ENCODE measurements at places on chromosomes 5 and 9.

GRCh38 chr9:96317335-96317980 is 15.5 kb upstream of the HSD17B3 start:
- DNase-seq: peak; percentile 79

GRCh38 chr5:96113170-96113939 is 151.7 kb upstream of the ELL2 start:
- DNase-seq: no peak

DNA sequence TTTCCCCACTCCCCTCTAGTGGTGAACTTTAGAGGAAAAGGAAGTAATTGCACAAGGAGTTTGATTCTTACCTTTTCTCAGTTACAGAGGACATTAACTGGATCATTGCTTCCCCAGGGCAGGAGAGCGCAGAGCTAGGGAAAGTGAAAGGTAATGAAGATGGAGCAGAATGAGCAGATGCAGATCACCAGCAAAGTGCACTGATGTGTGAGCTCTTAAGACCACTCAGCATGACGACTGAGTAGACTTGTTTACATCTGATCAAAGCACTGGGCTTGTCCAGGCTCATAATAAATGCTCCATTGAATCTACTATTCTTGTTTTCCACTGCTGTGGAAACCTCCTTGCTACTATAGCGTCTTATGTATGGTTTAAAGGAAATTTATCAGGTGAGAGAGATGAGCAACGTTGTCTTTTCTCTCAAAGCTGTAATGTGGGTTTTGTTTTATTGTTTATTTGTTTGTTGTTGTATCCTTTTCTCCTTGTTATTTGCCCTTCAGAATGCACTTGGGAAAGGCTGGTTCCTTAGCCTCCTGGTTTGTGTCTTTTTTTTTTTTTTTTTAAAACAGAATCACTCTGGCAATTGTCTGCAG is 25.3 kb downstream of the SLC22A5 start:
- DNase-seq: no peak

GRCh38 chr5:143395638-143396352 is 7.7 kb downstream of the NR3C1 start:
- no peak for DNase-seq

DNA sequence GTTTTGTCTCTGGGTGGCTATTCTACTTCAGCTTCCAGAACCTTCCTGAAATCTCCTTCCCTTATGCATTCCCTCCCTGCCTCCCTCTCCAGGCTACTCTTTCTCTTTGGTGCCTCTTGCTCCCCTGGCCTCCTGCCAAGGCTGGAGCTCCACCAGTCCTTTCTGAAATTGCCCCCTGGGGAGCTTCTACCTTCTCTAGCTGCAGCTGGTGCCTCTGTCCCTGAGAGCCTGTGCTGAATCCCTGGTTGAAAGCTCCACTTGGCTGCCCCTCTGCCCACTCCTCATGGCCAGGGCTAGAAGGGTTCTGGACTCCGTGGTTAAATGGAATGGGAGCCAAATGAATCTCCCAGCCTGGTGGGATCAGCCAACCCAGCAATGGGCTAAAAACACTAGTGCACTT is 80.1 kb downstream of the COL15A1 start:
- no peak for DNase-seq

- DNase-seq: no peak
Observed at GRCh38 chr9:93012963-93013855, 45.3 kb upstream of the SUSD3 start.

DNA sequence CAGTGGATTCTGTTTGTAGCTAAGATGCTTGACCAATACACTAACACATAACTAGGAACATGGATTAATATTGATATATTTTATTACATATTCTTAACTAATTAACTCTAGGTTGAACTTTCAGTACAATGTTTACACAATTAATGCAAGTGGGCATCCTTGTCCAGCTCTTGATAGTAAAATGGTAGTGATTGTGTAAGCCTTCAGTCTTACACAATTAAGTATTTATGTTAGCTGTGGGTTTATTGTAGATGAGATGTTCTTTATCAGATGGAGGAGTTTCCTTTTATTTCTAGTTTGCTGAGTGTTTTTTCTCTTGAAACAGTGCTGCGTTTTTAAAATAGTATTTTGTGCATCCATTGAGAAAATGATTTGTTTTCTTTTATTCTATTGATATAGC is 1210.8 kb downstream of the CDH12 start:
- DNase-seq: no peak

DNA sequence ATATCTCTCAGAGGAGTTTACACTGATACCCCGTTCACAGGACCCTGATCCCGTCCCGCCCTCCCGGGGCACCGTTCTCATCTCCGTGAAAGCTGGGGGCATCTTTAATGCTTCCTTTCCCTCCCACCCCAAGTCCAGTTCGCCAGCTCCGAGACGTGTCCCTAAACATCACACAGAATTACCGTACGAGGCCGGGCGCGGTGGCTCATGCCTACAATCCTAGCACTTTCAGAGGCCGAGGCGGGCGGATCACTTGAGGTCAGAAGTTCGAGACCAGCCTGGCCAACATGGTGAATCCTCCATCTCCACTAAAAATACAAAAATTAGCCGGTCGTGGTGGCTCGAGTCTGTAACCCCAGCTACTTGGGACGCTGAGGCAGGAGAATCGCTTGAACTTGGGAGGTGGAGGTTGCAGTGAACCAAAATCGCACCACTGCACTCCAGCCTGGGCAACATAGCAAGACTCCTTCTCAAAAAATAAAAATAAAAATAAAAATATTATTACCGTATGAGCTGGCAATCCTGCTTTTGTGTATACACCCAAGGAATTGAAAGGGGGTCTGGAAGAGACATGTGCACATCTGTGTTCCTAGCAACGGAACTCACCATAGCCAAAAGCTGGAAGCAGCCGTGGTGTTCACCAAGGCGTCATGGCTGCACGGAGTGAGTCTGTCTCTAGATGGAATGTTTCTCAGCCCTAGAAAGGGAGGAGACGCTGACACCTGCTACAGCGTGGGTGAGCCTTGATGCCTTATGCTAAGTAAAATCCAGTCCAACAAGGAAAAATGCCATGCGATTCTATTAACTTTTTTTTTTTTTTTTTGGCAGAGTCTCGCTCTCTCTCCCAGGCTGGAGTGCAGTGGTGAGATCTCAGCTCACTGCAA is 1.2 kb upstream of the ABO start:
- no peak for DNase-seq

DNA sequence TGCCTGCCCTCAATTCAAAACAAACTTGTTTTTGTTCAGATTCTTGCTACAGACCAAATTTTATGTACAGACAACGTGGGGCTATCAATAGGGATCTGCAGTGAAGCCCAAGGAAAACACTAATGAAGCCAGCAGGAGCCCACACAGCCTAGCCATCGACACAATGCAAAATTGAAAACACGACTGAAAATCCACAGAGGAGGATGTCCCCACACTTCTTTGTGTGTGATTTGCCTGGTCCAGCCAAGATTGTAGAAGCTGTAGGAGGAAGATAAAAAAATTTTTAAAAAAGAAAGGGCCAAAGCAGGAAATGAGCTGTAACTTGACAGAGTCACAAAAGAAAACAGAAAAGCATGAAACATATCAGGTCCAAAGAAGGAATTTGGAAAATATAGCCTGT is 34.8 kb downstream of the HTR4 start:
- DNase-seq: no peak

GRCh38 chr5:78433972-78434371 is 73.6 kb downstream of the SCAMP1 start:
- no peak for DNase-seq

- no peak for DNase-seq
Observed at GRCh38 chr5:138032028-138032571, 779 bp downstream of the FAM13B start.

DNA sequence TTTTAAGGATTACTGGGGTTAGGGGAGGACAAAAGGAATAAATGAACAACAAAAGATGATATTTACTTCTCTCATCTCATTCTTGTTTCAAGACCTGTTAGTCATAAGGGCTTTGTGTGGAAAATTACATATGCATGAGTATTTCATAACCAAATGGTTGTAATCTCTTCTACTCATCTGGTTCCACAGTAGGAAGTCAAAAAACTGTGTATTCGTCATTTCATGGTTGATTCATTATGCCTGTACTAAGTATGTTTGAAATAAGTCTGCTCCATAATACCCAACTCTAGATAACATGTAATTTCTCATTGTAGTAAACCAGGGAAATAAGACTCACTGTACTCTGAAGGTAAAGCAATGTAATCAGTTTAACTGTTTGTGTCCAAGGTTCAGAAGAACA is 212.9 kb downstream of the ARRDC3 start:
- peak; percentile 52 for DNase-seq

- DNase-seq: no peak
Observed at GRCh38 chr5:98791898-98792580, 18.6 kb downstream of the RGMB start.

DNA sequence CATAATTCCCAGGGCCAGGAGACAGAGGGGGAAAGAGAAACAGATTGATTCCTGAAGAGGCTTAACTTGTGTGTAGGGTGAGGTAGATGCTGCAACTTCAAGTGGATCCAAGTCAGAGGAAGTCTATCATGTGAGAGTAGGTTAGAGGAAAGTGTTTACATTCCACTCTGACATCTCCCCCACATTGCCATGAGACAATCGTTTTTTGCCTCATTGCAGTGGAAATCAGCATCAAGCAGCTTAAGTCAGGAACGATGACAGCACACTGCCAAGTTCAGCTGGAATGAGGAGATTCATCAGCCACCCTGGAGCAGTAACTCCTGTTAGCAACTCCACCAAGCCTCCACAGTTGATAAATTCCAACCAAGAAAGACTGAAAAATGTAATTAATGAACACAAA is 689.7 kb upstream of the MEF2C start:
- peak; percentile 44 for DNase-seq

DNA sequence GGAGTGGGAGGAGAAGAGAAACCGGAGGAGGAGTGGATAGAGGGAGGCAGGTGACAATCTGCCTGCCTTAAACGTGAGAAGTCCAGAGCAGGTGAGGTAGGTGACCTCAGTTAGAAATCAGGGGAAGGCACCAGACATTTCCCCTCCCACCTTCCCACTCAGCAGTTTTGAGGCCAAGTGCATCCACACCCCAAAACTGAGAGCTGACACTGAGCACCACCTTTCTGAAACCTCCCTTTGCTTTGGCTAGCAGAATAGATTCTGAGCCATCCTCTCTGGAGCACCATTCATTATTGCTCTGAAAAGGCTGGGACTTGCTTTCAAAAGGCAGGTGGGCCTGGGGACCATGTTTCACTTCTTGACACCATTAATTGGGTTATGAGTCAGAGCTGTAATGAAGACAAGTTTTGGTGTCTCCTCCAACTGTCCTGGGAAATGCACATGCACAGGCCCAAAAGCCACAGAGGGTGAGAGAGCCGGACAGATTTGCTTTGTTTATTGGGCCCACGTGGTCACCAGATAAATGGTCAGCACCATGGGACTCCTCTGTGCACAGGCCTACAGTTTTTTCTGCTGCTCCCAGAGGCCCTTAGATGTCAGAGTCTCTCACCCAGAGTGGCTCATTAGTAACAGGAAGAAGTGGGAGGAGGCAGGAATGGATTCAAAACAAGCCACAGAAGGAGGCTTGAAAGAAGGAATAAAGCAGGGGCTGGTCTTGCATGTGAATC is 314.7 kb downstream of the TLE1 start:
- peak; percentile 10 for DNase-seq

GRCh38 chr9:38478211-38478610 is 54.0 kb upstream of the IGFBPL1 start:
- no peak for DNase-seq

- DNase-seq: no peak
Observed at GRCh38 chr5:1660001-1660400, 136.2 kb upstream of the LPCAT1 start.

GRCh38 chr5:109275919-109276318 is 133.9 kb downstream of the PJA2 start:
- no peak for DNase-seq

- DNase-seq: no peak
Observed at GRCh38 chr5:148849461-148849860, 23.1 kb downstream of the ADRB2 start.

- no peak for DNase-seq
Observed at GRCh38 chr9:107284636-107285035, 1.6 kb downstream of the RAD23B start.

DNA sequence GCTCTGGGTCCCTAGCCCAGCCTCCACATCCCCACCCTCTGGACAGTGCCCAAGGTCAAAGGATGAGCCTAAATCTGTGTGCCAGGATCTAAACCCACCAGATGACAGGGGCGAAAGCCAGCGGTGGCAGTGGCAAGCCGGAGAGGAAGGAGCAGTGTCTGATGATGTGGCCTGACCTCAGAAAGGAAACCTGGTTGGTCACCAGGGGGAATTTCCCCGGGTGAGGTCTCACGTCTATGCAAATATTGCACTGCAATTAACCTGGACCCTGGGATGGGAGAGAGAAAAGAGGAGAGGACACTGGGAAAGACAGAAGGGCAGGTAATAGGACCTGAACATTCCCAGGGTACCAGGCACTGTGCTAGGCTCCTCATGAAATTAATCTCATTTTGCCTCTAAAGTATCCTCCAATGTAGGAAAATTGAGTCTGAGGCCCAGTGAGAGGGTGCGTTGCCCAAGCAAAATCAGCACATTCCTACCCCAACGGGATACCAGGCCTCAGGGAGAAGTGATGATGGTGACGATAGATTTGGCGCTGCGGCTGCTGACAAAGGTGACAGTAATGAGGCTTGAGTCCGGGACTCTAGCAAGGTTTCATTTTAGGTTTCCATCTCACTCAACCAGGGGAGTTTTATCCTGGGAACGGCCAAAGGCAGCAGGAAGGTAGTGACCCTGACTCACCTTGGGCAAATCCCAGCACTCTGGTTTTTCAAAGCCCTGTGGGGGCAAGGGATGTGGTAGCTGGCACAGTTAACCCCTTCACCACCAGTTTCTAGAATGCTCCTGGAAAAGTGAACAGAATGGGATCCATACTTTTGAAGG is 13.4 kb upstream of the TNIP1 start:
- DNase-seq: no peak

GRCh38 chr9:134593286-134594077 is 48.1 kb upstream of the COL5A1 start:
- DNase-seq: no peak

- no peak for DNase-seq
Observed at GRCh38 chr5:19140276-19140675, 847.7 kb downstream of the CDH18 start.

GRCh38 chr9:92147030-92147851 is 32.0 kb upstream of the SPTLC1 start:
- peak; percentile 75 for DNase-seq

- DNase-seq: no peak
Observed at GRCh38 chr9:108311745-108312144, 544.0 kb downstream of the ACTL7B start.

- no peak for DNase-seq
Observed at GRCh38 chr9:110672873-110673510, 4.4 kb downstream of the MUSK start.

DNA sequence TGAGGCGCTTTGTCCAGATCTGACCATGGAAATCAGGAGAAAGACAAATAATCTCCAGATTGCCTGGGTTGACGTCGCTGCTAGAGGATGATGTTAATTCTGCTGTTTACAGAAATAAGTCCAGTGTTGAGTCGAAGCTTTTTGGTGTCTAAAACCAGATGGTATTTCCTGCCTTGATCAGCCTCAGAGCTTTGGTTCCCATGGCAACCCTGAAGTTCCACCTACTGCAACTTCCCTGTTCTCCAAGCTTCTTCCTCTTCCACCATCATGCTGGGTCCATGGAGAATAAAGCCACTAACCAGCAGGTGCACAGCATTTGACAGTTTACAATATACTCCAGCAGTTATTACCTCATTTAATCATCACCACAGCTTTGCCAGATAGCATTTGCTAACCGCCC is 18.0 kb upstream of the GABBR2 start:
- peak; percentile 63 for DNase-seq
